SJCRH30 (cell line): ENCODE measurements at places on chromosomes 11 and 22. TPM values are rescaled to one million over a fixed set of nuclear protein-coding genes. Genes with fewer than 3 reads are reported as not detected.
A peak's percentile ranks its signal among the peaks of the same experiment; 100 is the strongest.

Gene IFTAP
- 30.3 and 35.0 TPM in 2 replicates for total RNA-seq

Gene OR51B5
- 0.28 TPM in 1 of 2 replicates, not detected in the other for total RNA-seq

Gene DNAJB13
- not detected in 2 replicates for total RNA-seq

Gene GLYATL1
- not detected in 2 replicates for total RNA-seq

Gene KIRREL3
- total RNA-seq = 0.06 and 0.08 TPM in 2 replicates

Gene F2
- 0.06 and 0.15 TPM in 2 replicates for total RNA-seq

GRCh38 chr22:33401291-33401690, 343.1 kb upstream of the SYN3 start:
- DNase-seq = no peak

DNA sequence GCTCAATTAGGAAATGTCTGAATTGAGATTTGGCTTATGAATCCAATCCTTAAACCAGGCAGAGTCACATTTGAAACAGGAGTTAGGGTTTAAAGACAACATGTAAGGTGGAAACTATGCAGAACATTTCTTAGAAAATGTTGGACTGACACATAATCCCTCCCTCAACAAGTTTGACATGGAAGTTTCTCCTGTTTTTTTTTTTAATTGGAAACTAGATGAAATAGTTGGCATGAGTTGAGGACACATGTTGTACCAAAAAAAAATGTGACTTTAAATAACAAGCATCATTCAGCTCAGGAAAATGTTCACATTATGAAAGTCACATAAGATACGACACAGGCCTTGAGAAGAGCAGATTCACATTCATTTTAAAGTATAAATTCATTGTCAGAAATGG, 154.9 kb upstream of the DDI1 start:
- no peak for DNase-seq

DNA sequence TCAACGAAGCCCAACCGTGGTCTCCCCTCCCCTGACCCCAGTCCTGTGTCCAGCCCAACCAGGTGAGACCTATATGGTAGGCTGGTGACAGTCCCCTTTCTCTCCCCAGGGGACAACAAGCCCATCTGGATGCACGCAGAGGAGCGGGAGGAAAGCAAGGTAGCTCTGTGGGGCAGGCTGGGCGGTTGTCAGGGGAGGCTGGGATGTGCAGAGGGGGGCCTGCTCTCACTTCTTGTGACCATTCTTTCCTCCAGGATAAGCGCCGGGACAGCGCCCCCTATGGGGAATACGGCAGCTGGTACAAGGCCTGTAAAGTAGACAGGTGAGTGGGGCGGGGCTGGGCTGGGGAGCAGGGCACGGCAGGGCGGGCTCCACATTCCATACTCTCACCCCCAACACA, 3.5 kb upstream of the RAB1B start:
- no peak for DNase-seq

DNA sequence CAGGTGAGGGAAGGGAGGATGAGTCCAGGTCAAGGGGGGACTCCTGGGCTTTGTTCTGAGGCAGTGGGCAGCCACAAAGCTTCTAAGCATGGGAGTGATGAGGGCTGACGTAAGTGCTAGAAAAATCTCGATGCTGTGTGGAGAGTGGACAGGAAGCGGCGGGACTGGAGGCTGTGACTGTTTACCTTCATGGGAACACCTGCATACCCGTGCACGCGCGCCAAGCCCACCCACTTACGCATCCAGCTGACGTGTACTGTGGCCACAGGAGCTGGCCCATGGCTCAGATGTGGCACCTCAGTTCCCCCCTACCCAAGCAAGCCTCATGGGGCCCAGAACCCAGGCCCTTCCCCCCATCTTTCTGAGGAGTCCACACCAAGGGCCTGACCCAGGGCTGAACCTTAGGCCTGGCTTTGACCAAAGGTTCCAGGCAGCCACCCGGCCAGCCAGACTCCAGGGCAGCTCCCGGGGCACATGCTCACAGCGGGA, 14.0 kb downstream of the MYRF start:
- DNase-seq = no peak

- no peak for DNase-seq
Observed at GRCh38 chr11:9901943-9902342, 238.1 kb downstream of the SWAP70 start.

DNA sequence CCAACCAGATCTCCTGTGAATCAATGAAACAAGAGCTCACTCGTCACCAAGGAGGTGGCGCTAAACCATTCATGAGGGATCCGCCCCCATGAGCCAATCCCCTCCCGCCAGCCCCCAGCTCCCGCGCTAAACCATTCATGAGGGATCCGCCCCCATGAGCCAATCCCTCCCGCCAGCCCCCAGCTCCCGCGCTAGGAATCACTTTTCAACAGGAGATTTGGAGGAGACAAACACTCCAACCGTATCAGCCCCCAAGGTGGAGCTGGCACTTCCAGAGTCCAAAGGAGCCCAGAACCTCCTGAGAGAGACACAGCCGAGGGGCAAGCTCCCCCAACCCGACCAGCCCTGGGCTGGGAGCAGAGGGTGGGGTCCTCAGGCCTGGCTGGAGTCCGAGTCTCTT, 40.9 kb upstream of the PRR5 start:
- DNase-seq = no peak

DNA sequence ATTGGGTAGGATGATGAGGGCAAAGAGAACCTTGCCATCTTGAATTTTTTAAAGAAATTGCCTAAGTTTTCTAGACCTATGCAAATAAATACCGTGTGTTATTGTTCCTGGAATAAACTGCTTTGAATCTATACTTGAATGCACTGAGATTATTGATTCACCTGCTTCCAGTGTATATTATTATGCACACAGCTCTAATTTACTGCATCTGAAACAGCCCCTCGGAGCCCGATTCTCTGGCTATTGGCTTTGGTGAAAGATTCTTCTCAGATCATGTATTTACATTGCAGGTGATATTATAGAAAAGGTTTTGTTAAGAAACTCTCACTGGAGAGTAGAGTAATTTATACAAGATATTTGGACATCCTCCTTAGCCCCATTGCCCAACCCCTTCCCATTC, 254.2 kb downstream of the TENM4 start:
- DNase-seq = no peak

DNA sequence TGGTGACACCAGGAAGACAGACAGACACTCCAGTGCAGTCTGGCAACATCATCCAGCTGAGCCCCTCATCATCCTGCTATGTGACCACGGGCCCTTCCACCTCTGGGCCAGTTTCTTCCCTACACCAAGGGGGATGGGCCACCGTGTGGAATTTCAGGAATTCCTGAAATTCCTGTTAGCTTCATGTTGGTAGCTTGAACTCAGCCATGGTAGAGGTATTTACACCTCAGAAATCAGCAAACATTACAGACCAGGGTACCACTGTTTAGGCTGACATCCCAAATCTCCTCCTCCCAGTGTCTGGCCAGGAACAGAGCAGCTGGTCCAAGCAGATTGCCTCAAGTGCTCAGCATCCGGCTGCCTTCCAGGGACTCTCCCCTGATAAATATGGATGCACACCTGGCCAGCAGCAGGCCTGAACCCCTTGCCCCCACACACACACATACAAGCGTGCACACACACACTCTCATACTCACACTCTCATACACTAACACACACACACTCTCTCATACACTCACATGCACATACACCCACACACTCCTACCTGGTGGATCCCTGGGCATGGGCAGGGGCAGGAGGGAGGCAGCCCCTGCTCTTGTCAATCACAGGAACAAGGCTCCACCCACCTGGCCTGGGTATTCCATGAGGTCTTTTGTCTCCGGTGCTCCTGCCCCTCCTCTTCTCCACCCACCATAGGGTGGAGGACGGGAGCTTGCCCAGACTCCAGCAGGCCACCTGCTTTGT, 85.2 kb downstream of the BUD13 start:
- peak; percentile 3 for DNase-seq

DNA sequence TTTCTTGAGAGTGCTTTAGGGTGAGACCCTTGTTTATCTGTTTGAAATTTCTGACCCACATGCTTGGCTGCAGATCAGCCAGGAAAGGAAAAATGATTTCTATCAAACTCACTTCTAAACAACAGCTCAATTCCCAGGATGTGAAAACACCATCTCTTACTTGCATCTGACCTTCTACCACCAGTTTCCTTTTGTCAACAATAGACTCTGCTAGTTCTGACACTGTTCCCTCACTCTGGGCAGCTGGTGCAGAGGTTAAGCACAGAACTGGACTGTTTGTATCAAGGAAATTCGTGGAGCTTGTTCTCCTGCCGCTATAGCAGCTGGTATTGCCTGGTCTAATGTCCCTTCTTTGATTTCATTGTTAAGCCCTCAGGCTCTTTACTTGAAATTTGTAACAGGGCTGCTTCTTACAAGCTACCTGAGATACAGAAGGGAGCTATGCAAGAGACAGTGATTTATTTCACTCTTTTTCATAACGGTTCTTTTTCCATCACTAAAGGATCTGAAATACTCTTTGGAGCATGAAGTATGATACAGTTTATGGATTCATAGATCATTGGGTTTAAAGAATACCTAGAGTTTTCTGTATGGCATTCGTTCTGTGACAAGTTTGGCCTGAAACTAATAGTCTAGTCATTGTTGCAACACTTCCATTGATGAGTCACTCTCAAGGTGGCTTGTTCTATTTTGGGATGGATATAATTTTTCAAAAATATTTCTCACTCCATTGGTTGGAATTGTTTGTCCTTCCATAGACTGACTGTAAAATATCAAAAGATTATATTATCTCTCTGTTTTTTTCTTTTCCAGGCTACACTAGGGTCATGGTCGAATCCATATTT, 178.2 kb upstream of the ZC3H12C start:
- no peak for DNase-seq

GRCh38 chr11:1230456-1231395, 7.9 kb downstream of the MUC5B start:
- no peak for DNase-seq

DNA sequence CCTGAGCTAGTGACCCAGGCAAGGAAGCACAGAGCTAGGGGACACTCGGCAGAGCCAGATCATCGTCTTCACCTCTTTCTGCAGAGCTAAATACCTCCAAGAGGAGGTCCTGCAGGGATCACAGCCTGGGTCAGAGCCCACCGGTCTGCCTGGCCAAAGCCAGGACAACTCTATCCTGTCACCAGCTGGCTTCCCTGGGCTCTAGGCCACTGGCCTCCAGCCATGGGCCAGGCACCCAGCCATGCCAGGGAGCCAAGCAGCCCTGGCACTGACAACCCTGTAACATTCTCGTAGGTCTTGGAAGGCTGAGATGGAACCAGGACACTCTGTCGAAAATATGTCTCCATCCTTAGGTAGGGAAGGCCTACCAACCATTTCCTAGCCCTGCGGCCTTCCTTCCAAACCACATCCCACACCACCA, 270.1 kb downstream of the BUD13 start:
- DNase-seq = no peak

- DNase-seq = no peak
Observed at GRCh38 chr11:111378185-111378860, 752 bp downstream of the POU2AF1 start.

- DNase-seq = no peak
Observed at GRCh38 chr22:35568751-35569739, 28.4 kb downstream of the RASD2 start.

DNA sequence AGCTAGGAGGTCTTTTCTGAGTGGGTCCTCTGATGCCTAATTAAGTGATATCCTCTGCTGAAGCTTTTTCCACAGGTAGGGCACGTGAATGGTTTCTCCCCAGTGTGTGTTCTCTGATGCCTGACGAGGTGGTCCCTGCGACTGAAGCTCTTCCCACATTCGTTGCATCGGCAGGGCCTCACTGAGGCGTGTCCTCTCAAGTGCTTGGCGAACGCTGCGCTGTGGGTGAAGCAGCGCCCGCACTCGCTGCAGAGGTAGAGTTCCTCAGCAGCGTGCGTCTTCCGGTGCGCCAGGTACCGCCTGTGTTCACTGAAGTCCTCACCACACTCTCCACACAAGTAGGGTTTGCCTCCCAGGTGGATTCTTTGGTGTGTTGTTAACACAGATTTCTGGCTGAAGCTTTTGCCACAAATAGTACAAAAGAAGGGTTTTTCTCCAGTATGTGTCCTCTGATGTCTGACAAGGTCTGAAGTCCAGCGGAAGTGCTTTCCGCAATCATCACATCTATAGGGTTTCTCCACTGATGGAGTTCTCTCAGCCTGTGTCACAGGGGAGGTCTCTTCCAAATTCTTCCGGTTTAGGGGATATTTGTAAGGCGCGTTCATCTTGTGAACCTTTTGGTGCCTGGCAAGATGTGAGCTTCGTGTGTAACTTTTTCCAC, 15.3 kb downstream of the ZNF202 start:
- no peak for DNase-seq

- DNase-seq = peak; percentile 7
Observed at GRCh38 chr22:48485149-48486133, 1342.2 kb downstream of the BRD1 start.

GRCh38 chr11:66684635-66685034, 6.9 kb upstream of the RBM4B start:
- DNase-seq = no peak

- DNase-seq = peak; percentile 32
Observed at GRCh38 chr11:71212871-71213559, 39.4 kb downstream of the SHANK2 start.

DNA sequence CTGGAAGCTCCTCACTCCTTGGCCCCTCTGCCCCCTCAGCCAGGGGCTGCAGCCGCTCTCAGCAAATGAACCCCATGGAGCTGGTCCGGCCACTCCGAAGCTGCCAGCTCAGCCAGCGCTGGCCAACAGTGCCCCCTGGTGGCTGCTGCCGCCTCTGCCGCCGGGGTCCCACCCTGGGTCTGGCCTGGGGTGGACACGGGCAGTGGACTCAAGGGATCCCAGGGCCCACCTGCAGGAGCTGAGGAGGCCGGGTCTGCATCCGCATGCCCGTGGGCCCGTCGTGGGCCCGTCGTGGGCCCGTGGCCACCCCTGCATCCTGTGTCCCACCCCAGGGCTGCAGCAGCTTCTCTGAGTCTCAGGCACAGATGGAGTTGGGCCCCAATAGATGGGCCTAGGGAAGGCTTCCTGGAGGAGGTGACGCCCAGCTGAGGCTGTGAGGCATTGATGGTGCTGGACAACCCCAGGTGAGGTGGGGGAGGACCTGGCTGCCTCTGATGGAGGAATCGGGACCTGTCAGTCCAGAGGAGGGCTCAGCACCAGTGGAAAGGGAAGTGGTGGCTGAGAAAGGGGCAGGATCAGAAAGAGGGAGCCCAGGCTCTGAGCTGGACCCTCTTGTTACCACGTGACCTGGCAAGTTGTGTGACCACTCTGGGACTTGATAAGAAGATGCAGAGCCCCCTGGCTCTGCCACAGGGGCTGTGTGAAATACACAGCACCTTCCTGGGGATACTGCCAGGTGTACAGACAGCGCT, 522.3 kb downstream of the BRD1 start:
- DNase-seq = peak; percentile 75

DNA sequence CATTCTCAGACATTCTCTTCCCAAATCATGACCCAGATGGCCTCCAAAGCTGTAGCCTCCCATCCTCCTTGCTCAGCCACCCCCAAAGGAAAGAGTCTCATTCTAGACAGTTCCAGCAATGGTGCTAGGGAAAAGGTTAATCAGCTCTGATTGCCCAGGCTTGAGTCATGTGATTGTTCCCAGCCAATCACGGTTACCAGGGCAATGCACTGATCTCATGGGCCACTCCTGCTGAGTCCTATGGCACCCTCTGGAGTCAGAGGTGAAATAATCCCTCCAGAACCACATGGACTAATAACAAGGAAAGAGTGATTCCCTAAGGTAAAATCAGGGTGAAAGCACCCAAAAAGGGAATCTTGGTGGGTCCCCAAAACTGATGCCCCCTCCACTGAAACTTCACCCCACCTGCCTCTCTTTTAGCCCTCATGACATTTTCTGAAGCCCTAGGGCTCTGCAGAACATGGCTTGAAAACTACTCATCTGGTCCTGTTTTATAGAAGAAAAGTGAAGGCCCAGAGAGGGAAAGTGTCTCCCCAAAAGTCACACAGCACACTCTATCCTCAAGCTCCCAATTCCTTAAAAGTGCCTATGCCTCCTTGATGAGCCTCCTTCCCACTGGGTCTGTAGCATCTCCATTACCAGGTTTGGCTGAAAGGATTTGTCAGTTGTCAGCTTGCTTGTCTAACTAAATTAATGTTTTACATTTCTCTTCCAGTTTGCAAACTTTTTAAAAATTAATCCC, 203.7 kb downstream of the MN1 start:
- DNase-seq = no peak
